ENCODE measurements at places on chromosomes 7 and 10.

DNA sequence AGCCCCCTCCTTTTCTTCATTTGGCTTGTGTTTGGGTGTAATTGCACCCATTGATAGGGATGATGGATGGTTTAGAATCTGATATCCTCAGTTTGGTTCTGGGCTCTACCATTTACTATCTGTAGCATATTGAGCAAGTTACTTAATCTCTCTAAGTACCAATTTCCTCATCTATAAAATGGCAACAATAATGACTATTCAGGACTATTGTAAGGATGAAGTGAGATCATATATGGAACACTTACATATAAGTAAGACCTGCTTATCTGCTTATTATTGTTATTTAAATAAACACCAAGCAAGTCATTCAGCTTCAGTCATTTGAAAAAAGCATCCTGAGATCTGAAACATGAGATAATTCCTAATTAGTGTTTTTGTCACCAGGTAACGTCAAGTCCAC, 127.0 kb downstream of the SEC23IP start:
- ATAC-seq = no peak

DNA sequence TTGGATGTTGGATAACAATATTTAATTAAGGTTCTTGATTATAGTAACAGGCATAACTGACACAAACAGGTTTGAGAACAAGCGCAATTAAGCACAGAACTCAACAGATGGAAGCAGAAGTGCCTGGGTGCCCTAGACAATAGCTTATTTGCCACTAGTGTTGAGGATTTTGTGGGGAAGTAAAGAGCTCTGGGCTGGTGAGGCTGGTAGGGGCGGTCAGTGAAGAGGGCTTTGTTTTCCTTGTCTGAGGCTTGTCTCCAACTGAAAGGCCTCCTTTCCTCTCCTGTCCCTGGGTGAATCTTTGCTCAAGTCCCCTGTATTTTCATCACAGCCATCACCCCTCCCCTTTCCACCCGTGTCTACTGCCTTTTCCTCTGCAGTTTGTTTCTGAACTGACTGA, 104.6 kb downstream of the KAT6B start:
- ATAC-seq = no peak

GRCh38 chr7:133481676-133482075, 228.8 kb downstream of the EXOC4 start:
- peak; percentile 96 for ATAC-seq

DNA sequence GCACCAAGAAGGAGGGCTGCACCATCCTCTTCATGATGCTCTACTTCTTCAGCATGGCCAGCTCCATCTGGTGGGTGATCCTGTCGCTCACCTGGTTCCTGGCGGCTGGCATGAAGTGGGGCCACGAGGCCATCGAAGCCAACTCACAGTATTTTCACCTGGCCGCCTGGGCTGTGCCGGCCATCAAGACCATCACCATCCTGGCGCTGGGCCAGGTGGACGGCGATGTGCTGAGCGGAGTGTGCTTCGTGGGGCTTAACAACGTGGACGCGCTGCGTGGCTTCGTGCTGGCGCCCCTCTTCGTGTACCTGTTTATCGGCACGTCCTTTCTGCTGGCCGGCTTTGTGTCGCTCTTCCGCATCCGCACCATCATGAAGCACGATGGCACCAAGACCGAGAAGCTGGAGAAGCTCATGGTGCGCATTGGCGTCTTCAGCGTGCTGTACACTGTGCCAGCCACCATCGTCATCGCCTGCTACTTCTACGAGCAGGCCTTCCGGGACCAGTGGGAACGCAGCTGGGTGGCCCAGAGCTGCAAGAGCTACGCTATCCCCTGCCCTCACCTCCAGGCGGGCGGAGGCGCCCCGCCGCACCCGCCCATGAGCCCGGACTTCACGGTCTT, 1.9 kb downstream of the FZD1 start:
- no peak for ATAC-seq

GRCh38 chr7:9776900-9777299, 1196.8 kb upstream of the PHF14 start:
- ATAC-seq = no peak

GRCh38 chr10:130647341-130647740, 511.1 kb downstream of the GLRX3 start:
- ATAC-seq = no peak

DNA sequence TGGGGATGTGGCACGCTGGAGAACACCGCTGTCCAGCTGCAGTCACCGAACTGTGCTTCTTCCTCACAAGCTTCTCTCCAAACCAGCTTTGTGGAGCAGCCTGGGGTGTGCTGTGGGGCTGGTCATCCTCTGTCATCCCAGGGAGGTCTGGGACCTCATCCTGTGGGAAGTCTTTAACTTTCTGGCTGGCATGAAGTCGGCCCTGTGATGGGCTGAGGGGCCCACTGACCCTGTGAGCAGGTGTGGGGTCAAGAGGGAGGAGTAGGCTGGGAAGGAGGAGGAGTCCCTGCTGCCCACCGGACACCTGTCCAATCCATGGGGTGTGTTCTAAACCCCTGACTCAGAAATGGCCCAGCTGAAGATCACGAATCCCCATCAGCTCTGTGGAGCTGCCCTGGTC, 136.2 kb upstream of the SHH start:
- no peak for ATAC-seq

GRCh38 chr7:84536271-84536870, 341.8 kb upstream of the SEMA3A start:
- no peak for ATAC-seq

- ATAC-seq = no peak
Measured at GRCh38 chr7:13024121-13024674, 336.8 kb downstream of the ARL4A start.

DNA sequence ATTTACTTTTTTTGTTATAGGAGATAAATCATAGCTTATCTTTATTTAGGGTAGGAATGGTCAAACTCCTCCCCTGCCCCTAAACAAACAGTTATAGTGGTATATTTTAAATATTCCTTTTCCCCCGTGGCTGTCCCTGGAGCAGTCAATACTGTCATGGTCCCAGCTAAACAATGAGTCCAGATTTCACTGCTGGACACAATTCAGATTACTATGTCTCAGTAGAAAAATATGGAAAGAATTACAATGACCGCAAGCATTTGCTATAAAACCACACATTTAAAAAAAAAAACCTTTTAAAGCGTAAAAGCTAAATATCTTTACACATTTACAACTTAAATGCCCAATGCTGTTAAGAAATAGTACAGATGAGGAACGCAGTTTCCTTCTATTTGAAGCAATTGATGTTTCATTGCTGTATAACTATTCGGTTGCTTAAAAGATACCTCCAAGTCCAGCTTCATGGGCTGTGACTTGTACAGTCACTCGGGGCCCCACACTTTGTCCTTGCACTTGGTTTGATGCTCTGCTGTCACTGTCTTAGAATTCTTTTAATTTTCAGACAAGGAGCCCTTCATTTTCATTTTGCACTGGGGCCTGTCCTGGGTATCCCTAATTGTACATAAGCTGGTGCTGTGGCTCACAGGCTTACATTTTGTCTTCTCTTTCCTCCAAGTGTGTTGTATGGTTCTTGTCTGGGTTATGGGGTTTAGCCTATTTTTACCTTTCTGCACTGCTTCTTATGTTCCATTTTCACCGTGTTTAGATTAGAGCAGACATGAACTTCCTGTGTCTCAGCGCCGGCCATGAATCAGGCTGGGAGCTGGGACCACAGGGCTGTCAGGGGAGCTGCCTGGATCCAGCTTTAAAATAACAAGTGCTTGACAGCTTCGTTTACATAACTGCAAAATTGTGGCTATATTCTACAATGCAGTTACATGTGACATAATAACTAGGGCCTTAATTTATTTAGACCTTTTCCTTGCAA, 530.2 kb upstream of the FZD8 start:
- ATAC-seq = peak; percentile 84

- ATAC-seq = no peak
Measured at GRCh38 chr7:136847858-136848257, 20.6 kb upstream of the CHRM2 start.

GRCh38 chr10:70811881-70812280, 3.9 kb upstream of the SGPL1 start:
- no peak for ATAC-seq

DNA sequence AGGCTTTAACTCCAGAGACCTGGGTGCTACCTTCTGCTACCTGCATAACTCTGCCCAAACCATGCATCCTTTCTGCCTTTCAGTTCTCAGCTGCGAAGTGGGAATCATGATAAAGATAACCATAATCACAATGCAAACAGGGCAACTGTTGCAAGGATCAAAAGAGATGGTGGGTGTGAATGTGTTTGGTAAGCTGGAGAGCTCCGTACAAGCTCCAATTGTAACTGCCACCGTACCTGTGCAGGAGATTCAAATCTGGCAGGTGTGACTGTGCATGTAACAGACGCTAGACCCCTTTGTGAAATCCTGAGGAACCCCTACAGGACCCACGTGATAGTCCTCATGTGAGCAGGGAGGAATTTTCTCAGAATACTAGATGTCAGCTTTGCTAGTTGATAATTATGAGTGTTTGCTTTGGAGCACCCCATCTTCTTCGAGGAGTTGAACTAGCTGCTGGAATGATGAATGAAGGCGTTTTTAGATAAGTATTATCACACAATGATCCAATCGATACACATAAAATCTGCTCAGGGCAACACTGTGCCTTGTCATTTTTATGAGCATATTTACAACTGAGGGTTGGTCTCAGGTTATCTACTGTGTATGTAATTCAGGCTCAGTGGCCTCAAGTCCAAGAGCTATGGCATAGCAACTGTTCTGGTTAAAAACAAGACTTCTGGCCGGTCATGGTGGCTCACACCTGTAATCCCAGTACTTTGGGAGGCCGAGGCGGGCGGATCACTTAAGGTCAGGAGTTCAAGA, 15.4 kb upstream of the FRAT2 start:
- ATAC-seq = no peak

DNA sequence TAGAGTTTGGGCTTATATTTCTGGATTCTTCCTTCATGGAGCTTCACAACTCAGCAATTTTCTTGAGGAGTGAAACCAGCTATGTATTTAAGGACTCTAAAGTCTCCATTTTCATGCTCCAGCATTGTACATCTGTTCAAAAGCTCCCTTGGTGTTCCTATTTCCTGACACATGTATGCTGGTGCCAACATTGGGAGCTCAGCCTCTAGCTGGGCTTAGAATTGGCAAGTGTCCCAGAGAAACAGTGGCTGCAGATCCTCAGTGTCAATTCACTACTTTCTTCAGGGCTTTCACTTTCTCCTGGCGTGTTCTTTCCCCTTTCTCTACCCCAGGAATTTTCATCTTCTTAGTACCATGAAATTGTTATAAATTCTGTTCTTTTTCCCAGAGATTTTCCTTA, 103.1 kb downstream of the ZNF467 start:
- no peak for ATAC-seq

DNA sequence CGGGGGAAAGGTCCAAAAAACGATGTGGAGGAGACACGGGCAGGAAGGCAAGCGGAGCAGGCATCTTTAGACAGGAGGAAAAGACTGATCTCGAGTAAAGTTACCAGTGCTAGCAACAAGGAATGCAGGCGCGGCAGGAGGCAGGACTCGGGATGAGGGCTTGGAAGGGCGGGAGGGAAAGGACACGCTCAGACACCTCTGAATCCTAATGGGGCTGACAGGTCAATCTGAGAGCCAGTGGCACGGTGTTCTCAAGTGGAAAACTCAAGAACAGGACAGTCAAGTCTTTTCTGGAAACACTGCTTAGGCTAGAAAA, 155.3 kb upstream of the COBL start:
- ATAC-seq = no peak

DNA sequence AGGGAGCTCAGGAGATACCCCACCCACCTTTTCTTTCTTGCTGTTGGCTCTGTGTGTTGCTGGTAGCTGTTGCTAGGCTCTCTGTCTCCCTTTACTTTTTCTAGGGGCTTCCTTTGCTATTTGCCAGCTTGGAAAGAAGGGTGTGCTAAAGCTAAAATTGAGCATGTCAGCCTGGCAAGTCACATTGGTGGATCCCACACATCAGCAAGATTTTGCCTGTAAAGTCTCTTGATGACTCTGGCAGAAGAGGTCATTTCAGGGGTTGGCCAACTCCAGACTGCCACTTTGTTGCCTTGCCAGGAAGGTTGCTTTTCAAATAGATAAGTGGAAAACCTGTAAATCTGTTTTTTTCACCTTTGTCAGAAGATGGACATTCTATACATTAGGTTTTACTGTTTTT, 9.9 kb downstream of the CCNY start:
- no peak for ATAC-seq

GRCh38 chr7:128000048-128000447, 31.2 kb downstream of the LRRC4 start:
- no peak for ATAC-seq

DNA sequence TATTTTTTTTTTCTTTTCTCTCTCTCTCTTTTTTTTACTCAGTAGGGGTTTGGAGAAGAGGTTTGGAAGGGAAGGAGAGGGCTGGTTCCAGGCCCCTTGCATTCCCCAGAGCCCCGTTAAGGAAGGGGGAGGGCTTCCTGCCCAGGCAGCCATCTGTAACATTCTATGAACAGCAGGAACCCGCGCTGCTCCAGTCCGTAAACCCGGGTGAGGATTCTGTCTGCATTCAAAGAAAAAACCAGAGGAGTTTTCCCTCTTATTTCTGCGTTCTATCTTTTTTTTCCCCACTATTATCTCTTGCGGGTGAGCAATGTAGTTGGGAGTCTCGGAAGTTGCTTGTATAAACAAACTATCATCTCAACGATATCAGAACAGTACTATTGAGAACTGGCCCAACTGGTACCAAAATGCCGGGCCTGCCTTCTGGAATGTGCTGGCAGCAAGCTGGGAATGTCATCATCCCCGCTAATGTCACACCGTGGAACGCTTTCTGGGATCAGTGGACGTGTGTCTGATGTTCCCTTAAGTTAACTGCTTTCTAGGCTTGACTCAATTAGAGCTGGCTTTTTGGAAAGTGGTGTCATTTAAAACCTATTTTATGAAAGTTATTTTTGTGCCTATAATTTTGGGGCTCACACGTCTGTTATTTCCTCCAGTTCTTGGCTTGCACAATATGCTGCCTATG, 153.1 kb upstream of the MEOX2 start:
- peak; percentile 27 for ATAC-seq

GRCh38 chr7:116809636-116810266, 52.6 kb upstream of the CAPZA2 start:
- ATAC-seq = peak; percentile 89

GRCh38 chr7:155792315-155792960, 19.8 kb downstream of the SHH start:
- ATAC-seq = no peak

GRCh38 chr10:96406091-96406490, 47.3 kb upstream of the OPALIN start:
- ATAC-seq = no peak

- ATAC-seq = peak; percentile 89
Measured at GRCh38 chr7:100158229-100159098, at the start of gene TRAPPC14. TSS of gene TRAPPC14 (minus strand) at chr7:100158723. CDS start at chr7:100158499, 224 bp downstream.
